Activated CD8-positive, alpha-beta memory T cell treated with anti-CD3 and anti-CD28 coated beads for 4 hours (primary cell): ENCODE measurements at places on chromosomes 5 and 9.

DNA sequence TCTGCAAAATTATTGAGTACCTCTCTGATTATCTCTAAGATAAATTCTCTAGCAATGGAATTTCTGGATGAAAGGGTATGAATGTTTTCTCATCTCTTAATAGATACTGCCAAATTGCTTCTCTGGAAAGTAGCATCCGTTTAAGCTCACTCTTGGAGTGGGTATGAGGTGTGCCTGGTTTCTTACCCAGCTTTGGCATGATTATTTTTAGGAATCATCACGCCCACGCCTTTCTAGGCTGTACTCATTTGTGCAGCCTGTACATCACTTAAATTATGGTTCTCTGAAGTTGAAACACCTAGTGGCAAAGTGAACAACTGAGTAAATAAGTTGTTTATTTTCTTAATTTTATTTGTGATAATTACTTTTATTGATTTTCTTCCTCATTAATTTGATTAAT is 156.5 kb upstream of the IL12B start:
- DNase-seq, result no peak

DNA sequence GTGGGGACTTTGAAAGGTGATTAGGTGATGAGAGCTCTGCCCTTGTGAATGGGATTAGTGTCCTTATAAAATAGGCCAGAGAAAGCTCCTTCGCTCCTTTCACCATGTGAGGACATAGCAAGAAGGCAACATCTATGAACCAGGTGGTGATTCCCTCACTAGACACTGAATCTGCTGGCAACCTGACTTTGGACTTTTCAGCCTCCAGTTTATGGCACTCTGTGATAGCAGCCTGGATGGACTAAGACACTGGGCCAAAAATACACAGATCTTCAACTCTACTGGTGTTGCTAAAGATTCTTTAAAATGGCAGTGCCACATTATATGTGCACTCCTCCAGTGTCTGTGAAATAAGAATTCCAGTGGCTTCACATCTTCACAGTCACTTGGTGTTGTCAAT is 41.2 kb upstream of the COL15A1 start:
- DNase-seq, result no peak

GRCh38 chr5:72943307-72943706 is 12.5 kb upstream of the FCHO2 start:
- no peak for DNase-seq

- DNase-seq, result no peak
Measured at GRCh38 chr5:149325894-149326293, 19.4 kb upstream of the GRPEL2 start.

DNA sequence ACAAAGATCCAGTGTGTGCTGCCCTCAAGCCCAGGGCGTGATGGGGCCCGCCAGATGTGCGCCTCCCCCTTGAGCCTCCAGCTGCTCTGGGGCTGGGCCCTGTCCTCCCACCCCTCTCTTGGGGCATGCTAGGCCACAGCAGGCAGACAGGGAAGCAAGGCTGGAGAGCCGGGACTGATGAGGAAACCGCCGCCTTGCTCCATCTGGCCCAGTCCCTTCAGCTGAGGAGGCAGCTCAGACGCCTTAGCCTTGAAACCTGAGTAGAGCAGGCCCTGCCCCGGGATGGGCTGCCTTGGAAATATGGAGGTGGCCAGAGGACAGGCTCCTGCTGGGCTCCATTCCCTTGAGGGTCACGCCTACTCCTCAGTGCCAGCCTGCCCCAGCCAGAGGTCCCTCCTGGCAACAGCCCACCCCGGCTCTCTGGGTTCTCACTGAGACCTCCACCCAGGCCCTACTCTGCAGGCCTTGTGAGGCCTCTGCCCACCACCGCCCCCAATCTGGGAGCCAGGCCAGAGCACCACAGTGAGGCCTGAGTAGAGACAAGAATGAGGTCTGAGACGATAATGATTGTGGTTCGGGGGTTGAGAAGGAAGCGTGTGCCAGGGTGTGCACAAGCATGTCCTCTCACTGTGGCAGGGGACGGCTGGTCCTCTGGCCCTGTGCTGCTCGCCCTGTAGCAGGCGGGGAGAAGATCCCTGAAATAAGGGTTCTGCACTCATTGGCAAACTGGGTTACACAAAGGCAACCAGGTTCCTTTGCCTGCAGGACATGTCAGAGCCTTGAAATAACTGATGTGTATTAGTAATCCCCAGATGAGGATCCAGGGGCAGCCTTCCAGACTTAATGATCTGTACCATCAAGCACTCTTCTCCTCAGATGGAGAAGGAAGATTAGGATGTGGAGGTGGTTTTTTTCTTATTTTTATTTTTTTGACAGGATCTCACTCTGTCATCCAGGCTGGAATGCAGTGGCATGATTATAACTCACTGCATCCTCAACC is 30.9 kb downstream of the CXXC5 start:
- no peak for DNase-seq

DNA sequence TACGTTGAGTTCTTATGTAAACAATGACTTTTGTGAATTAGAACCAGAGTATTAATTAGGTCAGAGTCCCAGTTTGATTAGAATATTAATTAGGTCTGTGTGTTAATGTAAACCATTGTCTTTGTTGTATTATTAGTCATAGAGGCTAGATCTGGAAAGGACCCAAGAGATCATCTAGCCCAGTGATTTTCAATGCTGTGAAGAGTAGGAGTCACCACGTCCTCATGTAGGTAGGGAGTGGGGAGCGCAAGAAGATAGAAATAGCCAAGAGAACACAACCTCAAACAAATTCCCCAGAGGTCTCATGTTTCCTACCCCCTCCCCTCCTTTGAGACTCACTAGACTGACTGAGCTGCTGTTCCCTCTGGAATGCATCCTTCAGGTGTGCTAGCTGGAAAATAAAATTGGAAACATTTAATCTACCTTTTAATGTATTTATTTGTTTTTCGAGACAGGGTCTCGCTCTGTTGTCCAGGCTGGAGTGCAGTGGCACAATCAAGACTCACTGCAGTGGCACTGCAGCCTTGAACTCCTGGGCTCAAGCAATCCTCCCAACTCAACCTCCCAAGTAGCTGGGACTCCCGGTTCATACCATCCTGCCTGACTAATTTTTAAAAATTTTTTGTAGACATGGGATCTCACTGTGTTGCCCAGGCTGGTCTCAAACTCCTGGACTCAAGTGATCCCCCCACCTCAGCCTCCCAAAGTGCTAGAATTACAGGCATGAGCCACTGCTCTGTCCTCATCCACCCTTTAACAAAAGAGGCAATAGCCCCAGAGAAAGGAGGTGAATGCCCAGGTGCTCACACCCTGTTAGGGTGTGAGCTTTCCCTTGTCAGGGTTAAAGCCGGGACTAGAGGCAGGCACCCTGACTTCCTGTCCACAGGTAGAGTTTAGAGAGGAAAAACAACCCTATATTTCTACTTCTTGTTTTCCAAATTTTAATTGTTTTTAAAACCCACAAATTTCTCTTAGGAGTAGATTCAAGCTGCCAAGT is 92.9 kb downstream of the INIP start:
- DNase-seq, result no peak

- no peak for DNase-seq
Measured at GRCh38 chr5:24644761-24645160, at the start of gene CDH10. Gene CDH10 (minus strand): TSS chr5:24644978. CDS start chr5:24593490, 51,488 bp downstream.

DNA sequence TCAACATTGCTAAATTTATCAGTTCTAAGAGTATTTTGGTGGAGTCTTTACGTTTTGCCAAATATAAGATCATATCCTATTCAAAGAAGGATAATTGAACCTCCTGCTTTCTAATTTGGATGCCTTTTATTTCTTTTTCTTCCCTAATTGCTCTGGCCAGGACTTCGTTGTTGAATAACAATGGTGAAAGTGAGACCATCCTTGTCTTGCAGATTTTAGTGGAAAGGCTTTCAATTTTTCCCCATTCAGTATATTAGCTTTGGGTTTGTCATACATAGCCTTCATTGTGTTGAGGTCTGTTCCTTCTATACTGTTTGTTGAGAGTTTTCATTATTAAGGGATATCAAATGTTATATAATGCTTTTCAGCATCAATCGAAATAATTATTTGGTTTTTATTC is 1974.2 kb upstream of the ACO1 start:
- DNase-seq, result no peak

DNA sequence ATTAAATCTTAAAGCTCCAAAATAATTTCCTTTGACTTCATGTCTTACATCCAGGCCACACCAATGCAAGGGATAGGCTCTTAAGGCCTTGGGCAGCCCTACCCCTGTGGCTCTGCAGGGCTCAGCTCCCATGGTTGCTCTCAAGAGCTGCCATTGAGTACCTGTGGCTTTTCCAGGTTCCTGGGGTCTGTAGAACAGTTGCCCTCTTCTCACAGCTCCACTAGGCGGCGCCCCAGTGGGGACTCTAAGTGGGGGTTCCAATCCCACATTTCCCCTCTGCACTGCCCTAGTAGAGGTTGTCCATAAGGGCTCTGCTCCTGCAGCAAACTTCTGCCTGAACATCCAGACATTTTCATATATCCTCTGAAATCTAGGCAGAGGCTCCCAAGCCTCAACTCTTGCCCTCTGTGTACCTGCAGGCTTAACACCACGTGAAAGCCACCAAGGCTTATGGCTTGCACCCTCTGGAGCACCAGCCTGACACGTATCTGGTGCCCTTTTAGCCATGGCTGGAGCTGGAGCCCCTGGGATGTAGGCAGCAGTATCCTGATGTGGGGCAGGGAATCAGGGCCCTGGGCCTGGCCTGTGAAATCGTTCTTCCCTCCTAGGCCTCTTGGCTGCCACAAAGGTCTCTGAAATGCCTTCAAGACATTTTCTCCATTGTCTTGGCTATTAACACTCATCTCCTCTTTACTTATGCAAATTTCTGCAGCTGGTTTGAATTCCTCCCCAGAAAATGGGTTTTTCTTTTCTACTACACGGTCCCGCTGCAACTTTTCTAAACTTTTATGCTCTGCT is 185.1 kb downstream of the SMARCA2 start:
- no peak for DNase-seq

DNA sequence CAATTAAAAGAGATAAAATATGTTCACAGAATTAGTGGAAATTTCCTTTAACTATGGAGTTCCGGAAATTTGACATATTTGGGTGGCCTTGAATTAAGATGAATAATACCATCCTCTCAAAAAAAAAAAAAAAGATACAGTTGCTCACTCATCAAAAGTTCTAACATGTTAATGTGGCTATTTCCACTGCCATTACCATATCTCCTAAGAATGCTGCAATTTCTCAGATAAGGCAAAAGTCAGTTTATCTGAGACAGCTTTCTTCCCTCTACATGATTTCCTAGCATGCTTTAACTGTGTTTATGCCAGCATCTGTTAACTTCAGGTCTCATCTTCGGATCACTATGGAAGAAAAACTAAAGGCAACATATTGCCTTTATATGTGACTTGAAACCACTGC is 2.6 kb downstream of the FASTKD3 start:
- DNase-seq, result no peak

DNA sequence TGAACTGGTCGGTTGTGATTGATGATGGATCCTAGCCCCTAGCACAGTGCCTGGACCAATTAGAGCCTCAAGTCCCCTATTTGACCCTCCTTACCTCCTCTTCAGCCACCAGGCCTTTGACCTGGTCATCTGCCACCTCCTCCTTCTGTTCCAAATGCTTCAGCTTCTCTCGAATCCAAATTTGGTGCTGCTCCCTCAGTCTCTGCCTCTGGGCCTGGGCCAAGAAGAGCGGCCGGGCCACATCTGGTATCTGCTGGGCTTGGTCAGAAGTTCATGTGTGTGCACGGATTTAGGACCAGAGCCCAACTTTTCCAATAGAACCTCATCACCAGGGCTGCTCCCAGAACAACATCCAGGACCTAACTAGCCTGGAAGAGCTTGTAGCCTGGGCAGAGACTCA is 6.5 kb downstream of the SLC35A4 start:
- no peak for DNase-seq

DNA sequence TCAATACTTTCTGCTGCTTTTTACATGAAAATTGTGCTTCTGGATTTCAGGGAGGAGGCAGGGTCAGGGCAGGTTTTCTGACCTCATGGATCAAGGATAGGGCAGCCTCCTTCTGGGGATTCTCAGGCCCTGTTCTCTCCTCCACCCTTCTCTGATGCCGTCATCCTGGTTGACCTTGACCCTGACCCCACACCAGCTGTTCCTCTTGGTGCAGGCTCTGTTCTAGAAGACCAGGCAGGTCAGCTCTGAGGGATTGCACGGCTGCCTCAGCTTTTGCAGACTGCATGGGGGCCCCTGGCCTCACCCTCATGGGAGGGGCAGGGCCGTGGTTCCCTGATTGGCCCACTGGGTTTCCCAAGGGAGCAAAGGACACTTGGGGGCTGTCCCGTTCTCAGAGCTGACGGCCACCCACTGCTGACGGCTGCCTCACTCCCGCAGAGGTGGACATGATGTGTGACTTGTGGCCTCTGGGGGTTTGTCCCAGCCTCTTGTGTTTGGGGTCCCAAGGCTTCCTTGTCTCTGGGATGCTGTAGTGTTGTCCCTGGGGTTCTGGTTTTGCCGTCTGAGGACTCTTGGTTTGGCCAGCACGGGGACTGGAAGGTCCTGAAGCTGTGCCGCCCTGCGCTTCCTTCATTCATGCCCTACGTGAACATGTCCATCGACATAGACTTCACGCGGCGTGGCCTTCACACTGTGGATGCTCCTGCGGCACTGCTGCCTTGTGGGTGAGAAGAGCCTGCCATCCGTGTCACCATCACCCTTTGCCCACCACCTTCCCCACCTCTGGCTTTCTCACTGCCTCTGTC is 34.5 kb downstream of the CEP72 start:
- DNase-seq, result no peak

DNA sequence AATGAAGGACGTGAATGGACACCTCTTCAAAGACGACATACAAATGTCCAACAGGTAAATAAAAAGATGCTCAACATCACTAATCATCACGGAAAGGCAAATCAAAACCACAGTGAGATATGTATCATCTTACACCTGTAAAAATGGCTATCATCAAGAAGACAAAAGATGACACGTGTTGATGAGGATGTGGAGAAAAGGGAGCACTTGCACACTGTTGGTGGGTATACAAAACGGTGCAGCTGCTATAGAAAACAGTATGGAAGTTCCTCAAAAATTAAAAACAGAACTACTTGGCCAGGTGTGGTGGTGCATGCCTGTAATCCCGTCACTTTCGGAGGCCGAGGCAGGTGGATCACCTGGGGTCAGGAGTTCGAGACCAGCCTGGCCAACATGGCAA is 47.9 kb downstream of the STK10 start:
- no peak for DNase-seq

DNA sequence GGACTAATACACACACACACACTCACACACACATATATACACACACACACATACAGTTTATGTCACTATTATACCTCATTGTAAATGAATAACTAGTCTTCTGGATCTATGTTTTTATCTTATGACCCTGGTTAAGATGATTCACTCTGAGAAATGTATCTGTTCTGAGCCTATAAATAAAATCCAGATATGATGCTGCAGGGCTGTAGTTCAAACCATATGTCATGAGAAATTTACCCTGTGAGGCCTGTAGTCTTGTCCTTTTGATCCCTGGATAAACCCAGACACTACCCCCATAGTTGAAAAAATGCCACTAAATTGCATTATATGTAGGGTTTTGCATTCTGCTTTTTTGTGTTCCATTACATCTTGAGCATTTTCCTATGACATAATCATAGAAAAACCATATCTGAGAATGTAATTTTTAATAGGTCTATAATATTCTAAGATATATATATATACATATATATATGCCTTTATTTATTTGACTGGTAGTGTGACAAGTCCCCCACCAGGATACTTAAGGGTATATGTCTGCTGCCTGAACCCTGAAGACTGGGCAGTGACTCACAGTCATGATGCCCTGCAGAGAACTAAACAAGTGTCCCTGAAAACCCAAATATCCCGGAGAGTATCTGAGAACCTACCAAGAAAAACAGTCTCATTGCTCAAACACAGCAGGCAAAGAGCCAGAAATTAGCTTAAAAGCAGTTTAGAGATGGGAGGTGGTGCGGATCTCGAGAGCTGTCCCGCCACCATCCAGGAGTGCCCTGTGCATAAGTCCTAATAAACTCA is 18.4 kb upstream of the ALDOB start:
- no peak for DNase-seq
